Kasumi-1 (cell line): ENCODE measurements at places on chromosomes 3 and 15.

- DNase-seq: no peak
These were observed 48.5 kb upstream of the RASGRP1 start for GRCh38 chr15:38613085-38613484.

DNA sequence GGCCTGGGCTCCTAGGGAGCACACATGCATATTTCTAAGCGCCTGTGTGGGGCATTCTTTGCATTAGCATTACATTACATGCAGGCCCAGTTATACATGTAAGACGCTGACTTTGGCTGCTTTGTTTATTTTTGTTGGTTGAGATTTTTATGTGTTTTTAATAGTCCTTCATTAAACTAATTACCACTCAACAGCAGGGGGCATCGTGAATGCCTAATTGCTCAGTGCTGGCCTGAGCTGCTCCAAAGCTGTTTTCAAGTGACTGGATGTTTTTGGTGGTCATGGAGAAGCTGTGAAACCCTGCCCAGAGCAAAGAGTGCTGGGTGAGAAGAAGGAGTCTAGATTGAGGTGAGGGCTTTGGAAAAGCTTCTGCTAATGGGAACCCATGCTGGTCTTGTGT lies 41.5 kb downstream of the GPD1L start:
- no peak for DNase-seq

DNA sequence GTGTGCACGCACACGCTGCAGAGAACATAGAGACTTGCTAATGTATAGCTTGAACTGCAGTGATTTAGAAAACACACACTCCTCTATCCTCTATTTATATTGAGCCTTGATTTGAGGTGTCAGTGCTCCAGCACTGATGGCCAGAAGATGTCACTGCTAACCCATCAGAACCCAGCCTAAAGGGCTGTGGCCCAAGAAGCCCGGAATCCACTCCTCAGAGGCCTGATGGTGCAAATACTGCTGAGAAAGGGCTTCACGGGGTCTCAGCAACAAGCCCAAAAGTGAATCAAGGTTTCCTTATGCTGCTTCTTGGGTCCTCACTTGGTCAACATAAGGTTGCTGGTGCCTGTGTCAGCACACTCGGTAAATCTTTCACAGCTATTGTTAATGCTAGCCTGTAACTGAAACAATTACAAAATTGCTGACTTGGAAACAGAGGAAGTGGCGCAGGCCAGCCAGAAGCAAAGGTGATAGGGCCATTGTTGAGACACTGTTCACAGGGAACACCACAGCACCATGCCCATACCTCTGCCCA lies 60.3 kb downstream of the HEG1 start:
- DNase-seq: peak; percentile 23

- DNase-seq: no peak
These were observed at the start of gene HGD for GRCh38 chr3:120682095-120682681. TSS of gene HGD (minus strand) at chr3:120682239. CDS start at chr3:120682111, 128 bp downstream.

GRCh38 chr3:130800829-130801228 lies 54.2 kb upstream of the PIK3R4 start:
- no peak for DNase-seq

DNA sequence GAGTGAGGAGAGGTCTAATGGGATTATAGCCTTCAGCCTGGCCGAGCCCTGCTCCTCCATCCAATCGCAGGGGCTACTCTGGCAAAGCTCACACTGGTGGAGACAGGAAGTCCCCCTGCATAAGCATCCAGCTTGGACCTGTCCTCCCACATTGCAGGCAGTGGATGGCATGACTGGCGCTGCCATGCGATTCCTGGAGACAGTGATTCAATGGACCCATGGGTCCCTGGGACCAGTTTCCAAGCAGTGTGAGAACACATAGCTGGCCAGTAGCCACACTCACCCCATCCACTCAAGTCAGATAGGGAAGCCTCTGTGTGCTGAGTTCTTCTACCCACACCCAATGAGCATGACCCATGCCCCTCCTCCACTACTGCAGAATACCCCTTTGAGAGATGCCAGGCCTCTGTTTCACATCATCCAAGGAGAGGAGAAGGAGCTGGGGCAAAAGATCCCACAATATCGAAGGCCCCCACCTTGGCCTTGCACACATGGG lies 18.1 kb upstream of the POC1A start:
- no peak for DNase-seq
